ENCODE measurements at places on chromosomes 2 and 18.
A peak's percentile ranks its signal among the peaks of the same experiment; 100 is the strongest.

GRCh38 chr18:50268022-50268747, 1.9 kb upstream of the CFAP53 start:
- DNase-seq = peak; percentile 69

DNA sequence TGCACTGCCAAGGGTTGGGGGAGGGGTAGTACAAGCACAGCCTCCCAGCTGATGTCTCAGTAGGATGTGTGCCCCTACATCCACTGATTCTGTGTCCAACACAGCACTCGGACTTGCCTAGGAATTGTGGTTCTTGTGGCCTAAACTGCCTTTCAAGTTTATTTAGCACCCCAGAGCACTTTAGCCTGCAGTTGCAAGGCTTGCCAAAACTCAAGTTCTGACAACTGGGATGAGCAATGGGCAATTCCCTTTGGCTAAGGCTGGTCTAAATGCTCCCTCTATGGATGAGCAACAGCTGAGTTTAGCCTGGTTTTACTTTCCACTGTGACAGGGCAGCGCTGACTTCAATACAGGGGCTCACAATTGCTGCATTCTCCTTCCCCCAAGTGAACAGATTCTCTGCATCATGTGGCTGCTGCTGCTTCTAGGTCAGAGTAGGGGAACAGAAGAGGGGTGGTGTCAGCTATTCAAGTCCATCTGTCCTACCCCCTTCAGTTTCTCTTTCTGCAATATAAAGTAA, 471.5 kb downstream of the PIK3C3 start:
- no peak for DNase-seq

- DNase-seq = no peak
These were observed 106.2 kb downstream of the SPOPL start for GRCh38 chr2:138607746-138608145.

DNA sequence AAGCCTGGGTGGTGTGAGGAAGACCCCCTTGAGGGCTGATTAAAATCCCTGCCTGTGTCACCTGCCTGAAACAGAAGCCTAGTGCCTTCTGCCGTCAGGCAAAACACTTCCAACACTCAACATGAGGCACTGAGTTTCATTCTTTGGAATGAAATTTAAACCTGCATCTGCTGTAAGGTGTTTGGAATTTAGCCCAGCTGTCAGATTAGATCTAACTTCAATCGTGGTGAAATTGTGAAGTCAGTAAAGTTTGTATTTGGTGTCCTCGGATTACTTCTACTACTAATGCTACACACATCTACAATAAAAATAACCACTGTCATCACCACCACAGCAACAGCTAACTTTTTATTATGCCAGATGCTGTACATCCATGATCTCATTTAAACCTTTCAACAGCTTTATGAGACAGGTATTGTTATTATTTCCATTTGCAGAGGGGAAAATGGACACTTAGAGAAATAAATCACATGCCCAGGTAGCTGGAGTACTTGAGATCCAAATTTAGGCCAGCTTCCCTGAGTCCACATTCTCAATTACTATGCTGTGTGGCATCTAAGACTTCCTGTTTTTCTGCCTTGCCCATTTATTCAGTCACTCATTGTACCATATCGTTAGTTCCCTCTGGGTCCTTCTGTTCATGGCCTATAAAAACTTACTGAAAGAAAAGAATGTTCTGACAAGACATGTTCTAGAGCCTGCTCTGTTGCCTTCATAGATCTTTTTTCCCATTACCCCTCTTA, 98.2 kb upstream of the GCFC2 start:
- DNase-seq = no peak

DNA sequence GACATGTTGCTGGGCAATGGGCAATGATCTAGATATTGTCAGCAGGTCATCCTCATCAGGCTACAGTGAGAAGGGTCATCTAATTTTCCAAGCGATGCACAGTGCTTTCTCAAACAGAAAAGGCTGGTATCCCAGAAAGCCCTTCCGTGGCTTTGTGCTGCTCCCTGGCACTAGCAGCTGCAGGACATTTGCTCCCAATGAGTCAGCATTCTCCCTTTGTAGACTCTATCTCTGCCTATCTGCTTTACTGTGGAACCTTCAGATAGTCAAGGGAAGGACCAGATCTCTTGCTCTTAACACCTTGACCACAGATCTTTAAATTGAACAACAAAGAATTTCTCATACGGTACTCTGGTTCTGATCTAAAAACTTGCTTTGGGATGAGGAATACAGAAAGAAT, 101.4 kb downstream of the CDH2 start:
- no peak for DNase-seq

DNA sequence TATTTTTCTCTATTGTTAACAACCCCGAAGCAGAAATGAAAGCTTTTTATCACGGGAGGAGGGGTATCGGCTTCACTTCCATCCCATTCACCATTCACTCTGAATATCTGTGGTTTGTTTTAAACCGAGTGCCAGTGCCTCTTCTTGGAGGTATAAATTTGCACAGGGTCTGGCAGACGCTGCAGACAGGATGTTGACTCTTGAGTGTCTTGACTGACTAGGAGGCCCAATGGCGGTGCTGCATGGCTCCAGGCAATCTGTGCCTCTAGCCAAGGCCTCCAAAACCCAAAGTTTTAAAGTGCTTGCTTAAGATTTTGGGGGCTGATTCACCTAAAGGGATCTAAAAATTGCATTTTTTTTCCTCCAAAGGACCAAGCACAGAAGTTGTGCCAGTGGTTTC, 183.8 kb downstream of the LTBP1 start:
- DNase-seq = no peak

DNA sequence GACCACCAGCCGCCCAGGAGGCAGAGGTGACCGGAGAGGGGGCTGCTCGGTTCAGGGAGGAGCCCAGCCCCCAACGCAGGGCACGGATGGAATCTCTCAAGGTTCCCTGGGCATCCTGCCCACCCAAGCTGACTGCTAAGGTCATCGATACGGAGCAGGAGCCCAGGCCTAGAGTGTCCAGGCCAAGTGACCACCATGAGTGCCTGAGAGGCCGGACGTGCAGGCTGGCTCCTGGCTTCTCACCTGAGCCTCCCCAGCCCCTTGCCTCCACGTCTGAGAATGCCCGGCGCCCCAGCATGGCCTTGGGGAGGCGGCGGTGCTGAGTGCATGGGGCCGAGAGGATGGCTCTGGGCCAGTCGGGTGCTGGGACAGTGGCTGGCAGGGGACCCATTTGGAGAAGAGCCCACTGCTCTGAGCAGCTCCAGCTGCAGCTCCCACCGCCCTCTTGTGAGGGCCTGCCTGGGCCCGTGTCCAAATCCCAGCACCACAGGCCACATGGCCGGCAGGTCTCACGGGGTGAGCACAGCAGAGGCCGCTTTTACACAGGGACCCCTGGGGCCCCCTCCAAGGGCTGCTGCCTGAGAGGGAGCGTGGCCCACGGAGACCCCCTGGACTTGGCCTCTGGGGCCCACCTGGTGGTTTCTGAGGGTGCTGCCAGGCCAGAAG, 102.8 kb upstream of the CTDP1 start:
- no peak for DNase-seq

- DNase-seq = no peak
These were observed 141.7 kb upstream of the COPS8 start for GRCh38 chr2:236943841-236944513.

GRCh38 chr18:23306822-23307221, 146.3 kb upstream of the RIOK3 start:
- DNase-seq = no peak

DNA sequence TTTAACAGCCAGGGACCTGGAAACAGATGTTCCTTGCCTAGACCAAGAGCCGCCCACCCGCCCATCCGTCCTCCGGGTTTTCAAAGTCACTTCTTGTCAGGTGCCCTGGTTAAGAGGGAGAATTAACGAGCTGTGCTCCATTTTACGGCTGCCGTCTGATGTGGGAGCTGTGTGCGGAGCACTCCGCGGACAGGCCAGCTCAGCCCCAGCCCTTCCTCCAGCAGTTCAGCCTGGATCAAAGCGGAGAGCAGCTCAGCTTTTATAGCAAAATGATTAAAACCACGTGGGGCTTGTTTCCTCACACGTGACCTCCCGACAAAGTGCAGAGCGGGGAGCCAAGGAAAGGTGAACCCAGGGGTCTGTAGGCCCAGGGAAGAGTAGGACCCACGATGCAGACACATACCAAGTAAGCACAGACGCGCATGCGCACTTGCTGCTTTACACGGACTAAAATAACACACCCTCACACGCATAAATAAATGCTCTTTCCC, 46.1 kb upstream of the PKDCC start:
- no peak for DNase-seq

- no peak for DNase-seq
These were observed 264.5 kb downstream of the ATAD2B start for GRCh38 chr2:23662466-23662865.
